ENCODE measurements at places on chromosomes 3 and 15.

GRCh38 chr3:129112308-129113052 is 9.1 kb downstream of the RAB43 start:
- DNase-seq, result no peak

DNA sequence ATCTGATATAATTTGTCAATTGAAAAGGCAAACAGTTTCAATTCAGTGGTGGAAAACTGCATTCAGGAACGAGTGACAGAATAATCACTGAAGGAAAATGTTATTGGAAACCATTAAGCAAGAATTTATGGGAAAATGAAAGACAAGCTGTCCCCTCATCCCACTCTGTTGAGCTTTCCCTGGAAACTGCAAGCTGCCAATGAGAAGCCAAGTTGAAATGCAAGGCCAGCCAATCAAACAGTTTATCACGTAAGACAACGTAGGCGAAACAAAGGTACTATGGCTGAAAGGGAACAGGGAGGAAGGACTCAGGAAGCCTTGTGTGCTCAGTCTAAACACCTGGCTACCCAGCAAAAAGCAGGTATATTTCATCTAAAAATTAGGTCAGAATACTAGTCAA is 187.9 kb upstream of the ATP10A start:
- no peak for DNase-seq

DNA sequence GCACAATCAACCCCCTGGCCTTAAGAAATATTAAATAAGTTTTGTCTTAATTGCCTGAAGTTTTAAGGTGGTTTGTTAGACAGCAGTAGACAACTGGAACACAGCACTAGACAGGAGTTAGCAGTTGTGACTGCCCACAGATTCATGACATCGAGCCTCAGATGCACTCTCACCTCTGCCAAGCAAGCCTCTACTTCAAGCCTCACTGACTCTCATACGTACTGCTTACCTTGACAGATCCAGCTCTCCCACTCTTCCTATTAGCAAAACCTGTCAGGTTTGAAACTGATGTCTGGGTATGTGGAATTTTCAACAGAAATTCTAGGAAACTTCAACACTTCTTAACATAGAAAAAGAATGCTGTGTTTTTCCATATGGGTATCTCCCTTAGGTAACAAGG is 382.9 kb upstream of the DPH6 start:
- DNase-seq, result no peak

DNA sequence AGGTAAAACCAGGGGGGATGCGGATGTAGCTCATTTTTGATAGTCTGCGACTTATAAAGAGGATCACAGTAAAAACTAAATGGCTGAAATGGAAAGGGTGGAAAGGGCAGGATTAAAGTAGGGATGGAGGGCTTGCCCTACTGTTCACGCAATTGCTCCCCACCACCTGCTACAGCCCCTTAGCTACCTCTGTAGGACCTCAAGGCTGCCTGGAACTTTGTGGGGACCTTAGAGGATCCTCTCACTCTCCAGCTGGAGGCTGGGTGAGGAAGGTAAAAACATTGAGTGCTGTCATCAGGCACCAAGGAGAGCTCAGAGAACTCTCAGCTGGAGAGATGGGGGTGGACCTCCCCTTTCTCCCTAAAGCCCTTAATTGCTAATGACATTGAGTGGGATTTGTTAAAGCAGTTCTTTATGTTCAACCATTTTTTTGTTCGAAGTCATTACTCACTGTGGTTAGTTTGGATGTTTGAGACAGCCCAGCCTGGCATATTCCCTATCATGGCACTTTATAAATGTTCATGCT is 213.0 kb downstream of the CLSTN2 start:
- DNase-seq, result no peak

GRCh38 chr3:55692957-55693558 is 206.0 kb upstream of the WNT5A start:
- DNase-seq, result peak; percentile 51

DNA sequence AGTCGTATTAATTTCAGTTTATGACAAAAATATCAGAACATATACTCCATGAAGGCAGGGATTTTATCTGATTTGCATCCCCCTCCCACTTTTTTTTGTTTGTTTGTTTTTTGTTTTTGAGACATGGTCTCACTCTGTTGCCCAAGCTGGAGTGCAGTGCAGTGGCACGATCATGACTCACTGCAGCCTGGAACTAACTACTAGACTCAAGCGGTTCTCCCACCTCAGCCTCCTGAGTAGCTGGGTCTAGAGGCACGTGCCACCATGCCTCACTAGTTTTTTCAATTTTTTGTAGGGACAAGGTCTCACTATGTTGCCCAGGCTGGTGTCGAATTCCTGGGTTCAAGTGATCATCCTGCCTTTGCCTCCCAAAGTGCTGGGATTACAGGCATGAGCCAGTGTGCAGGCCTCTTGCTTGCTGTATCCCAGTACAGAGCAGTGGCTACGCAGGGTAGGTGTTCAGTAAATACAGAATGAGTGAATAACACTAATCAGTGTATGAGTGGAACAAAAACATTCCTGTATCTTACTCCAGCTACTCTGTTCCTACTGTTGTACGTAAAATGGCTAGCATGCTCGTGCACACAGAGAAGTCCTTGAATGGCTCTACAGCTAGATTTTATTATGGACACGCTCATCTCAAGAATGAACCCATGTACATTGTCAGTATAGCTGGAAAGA is 272.4 kb downstream of the FOXP1 start:
- no peak for DNase-seq

DNA sequence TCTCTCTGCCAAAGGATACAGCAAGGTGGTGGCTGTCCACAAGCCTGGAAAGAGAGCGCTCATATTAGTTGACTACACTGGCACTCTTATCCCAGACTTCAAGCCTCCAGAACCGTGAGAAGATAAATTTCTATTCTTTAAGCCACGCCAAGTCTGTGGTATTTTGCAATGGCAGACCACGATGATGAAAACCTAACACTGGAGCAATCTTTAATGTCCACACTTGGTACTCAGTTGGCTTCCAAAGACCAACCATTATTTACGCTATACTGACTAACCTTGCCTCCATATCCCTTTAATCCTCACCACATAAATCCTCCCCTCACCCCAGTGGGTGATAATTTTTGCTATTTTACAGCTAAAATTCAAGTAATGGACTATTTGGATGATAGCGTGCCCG is 16.9 kb upstream of the LACTB start:
- DNase-seq, result no peak

GRCh38 chr3:195451373-195452015 is 8.7 kb upstream of the ACAP2 start:
- DNase-seq, result peak; percentile 40

GRCh38 chr15:78714890-78715289 is 73.9 kb upstream of the CHRNB4 start:
- DNase-seq, result no peak

DNA sequence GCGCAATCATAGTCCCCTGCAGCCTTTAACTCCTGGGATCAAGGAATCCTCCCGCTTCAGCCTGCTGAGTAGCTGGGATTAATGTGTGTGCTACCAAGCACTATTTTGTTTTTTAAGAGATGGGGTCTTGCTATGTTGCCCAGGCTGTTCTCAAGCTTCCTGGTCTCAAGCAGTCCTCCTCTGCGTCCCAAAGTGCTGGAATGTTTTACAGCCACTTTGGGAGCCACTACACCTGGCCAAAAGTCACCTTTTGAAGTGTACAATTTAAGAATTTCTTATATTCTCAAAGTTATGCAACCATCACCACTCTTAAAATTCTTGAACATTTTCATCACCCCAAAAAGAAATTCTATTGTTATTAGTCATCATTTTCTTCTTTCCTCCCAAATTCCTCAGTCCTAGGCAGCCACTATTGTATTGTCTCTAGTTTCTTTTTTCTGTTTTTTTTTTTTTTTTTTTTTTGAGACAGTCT is 17.8 kb downstream of the CDV3 start:
- no peak for DNase-seq

DNA sequence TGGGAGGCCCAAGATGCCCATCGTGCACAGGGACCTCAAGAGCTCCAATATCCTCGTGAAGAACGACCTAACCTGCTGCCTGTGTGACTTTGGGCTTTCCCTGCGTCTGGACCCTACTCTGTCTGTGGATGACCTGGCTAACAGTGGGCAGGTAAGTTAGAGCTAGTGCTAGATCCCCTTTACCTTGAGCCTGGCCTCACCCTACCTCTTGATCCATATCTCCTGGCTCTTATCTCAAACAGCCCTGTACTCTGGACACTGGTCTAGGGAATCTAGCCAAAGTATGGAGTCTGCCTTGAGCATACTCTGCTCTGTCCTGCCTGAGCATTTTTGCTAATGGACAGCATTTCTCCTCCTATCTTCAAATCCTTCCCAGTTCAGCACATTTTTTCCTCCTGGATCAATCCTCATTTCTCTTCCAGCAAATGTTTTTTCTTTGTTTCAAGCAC is 65.9 kb downstream of the TGFBR2 start:
- no peak for DNase-seq

- DNase-seq, result no peak
Measured at GRCh38 chr3:20846066-20846465, 660.1 kb upstream of the SGO1 start.

DNA sequence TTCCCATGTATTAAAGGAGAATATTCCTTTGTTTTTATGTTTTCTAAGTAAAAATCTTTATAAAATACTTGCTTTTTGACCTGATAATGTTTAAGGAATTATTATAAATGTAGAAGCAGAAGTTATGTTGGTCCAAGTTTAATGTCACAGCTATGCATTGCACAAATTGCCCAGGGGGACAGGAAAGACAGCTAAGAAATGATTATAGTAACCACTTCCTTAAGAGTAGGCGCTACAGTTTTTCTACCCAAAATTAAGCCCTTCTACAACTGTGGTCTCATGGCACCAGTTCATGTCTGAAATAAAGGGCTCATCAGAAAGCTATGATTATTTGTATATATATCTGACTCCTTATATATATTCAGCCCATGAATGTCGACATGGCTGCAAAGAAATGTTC is 176.4 kb downstream of the GBE1 start:
- no peak for DNase-seq

DNA sequence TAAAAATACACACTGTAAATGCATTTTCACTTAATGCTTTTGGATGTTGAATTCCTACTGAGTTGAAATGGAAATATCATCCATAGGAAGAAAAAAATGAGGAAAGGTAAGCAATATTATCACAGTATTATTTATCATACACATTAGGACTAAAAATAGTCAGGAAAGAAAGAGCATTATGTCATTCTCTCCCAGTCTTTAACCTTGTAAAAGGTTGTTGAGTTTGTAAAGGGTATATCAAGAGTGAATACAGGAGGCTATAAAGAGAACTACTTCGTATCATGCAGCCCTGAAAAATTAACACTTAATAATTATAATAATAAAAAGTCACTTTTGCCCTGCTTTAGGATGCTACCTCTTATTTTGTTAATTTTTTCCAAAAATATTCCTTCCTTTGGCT is 395.8 kb downstream of the FOXP1 start:
- DNase-seq, result no peak

GRCh38 chr15:37037071-37037655 is 63.2 kb downstream of the MEIS2 start:
- no peak for DNase-seq

DNA sequence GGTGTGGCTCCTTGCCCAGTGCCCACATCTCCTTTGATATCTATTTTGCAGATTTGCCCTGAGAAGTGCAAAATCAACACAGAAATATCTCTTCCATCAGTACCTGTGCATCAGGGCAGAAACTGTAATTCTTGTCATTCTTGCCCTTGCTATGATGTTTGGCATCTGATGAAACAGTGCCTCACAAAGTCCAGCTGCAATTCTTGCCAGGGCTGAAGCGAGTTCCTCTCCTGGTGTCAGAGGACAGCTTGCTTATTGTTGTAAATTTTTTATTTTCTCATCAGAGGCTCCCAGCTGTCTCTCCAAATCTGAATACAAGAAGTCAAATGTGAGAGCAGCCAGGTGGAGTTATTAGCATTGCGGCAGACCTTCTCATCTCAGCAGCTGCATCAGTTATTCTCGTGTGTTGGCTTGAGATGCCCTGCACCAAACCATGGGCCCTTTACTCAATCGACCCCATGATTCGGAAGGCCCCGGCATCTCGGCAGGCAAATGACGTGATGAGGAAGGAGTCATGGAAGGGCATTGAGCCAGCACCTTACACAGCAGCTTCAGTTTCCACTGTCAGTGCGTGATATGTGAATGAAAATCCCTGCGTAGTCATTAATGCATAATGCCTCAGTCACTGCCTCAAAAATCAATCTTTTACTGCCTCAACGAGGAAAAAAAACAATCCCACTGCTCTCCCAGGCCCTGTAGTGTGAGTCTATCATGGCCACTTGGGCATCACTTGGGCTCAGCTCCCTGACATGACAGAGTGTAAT is 93.4 kb downstream of the CCNL1 start:
- DNase-seq, result no peak

- no peak for DNase-seq
Measured at GRCh38 chr3:41035456-41036022, 163.8 kb upstream of the CTNNB1 start.

- DNase-seq, result no peak
Measured at GRCh38 chr3:69776920-69777581, 37.8 kb downstream of the MITF start.

DNA sequence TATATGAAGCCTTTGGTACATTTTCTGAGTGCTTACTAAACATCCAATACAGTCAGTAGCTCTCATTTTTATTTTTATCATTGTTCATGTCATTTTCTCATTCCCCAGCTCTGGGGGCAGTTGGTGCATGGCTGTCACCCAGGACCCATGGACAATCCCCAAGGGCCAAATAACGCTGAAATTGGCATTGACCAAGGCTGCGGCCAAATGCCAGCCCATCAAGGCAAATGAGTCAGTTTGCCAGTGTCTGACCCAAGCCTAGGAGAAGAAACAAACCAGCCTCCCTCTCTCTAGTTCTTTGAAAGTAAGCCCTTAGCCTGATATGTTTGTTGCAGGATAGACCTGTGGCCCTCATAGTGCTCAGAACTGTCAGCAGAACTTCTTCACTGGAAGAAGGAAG is 219.2 kb downstream of the THSD4 start:
- DNase-seq, result no peak

- DNase-seq, result no peak
Measured at GRCh38 chr3:155370198-155370597, 76.7 kb upstream of the STRIT1 start.

DNA sequence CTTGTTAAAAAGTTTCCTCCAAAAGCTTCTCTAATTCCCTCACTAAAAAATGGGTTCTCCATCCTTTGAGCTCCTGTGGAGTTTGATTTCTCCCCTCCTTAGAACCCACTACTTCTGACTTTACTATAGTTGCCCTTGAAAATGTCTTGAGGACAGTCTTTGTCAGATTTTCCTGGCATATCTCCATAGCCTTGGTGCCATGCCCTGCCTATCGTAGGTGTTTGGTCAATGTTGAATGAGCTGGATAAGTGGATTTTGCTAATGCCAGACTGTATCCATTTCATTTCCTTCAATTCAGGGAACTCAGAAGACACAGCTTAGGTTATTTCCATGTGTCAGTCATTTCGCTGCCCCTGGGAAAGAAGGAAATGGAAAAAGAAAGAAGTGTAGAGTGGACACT is 40.6 kb downstream of the TMEM266 start:
- DNase-seq, result no peak

DNA sequence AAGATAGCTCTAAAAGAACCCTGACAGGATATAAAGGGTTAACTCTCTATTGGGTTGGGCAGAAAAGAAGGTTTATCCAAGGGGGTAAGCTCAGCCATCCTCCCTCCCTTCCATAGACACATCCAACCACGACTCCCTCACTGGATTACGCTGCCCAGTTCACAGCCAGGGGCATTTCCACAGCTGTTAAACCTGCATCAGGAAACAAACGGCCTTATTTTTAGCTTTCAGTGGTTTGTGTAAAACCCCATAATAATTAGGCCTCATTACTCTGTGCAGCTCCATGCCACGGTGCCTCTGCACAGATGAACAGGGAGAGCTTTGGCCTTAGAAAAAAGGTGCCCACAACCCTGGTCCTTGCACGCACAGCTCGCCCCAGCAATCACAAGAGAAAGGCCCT is 110.6 kb downstream of the GABRB3 start:
- no peak for DNase-seq

Data from stomach (tissue), 19 donors.